ENCODE measurements at places on chromosomes 16 and 17. TPM values are rescaled to one million over a fixed set of nuclear protein-coding genes. Genes with fewer than 3 reads are reported as not detected.

EXOC3L1 gene
- not detected for polyA plus RNA-seq

TMEM238L gene
- not detected for polyA plus RNA-seq

PIMREG gene
- polyA plus RNA-seq: 0.47 TPM

ST6GALNAC1 gene
- 20.7 TPM for polyA plus RNA-seq

INO80E gene
- polyA plus RNA-seq: 9.3 TPM

MT1G gene
- polyA plus RNA-seq: not detected

GP2 gene
- polyA plus RNA-seq: not detected

NRN1L gene
- not detected for polyA plus RNA-seq

SPNS3 gene
- polyA plus RNA-seq: 5.1 TPM

KIAA0513 gene
- polyA plus RNA-seq: 6.9 TPM

WRAP53 gene
- 9.6 TPM for polyA plus RNA-seq

TBC1D28 gene
- polyA plus RNA-seq: not detected

FAHD1 gene
- polyA plus RNA-seq: 27.5 TPM

NPIPA8 gene
- not detected for polyA plus RNA-seq

CCDC200 gene
- 1.3 TPM for polyA plus RNA-seq

PRSS53 gene
- polyA plus RNA-seq: 1.6 TPM

SNX20 gene
- polyA plus RNA-seq: 62.6 TPM

MRPL38 gene
- 64.6 TPM for polyA plus RNA-seq

DHRS13 gene
- 29.9 TPM for polyA plus RNA-seq

RHBDF1 gene
- not detected for polyA plus RNA-seq

Data from naive thymus-derived CD4-positive, alpha-beta T cell (primary cell).